ENCODE measurements at places on chromosomes 1 and 21. TPM values are rescaled to one million over a fixed set of nuclear protein-coding genes. Genes with fewer than 3 reads are reported as not detected.

EDARADD gene
- 1.6 TPM for total RNA-seq

EPHA10 gene
- total RNA-seq, result not detected

RNASEL gene
- total RNA-seq, result 4.3 TPM

GRCh38 chr21:31042080-31042464 lies 3.8 kb upstream of the KRTAP19-8 start:
- no peak for DNase-seq
- no peaks in the 10 kb centered on the region for H3K4me1 ChIP-seq
- peaks cover 9% of the 10 kb centered on the region for H3K27me3 ChIP-seq

- no peaks in the 10 kb centered on the region for H3K27me3 ChIP-seq
- no peak overlapping the region for H3K27ac ChIP-seq
- no peak overlapping the region for H3K4me3 ChIP-seq
- H3K36me3 ChIP-seq, result no peaks in the 10 kb centered on the region
- no peaks in the 10 kb centered on the region for H3K4me1 ChIP-seq
These were observed 63.5 kb upstream of the DMRTB1 start for GRCh38 chr1:53395671-53396215.

DNA sequence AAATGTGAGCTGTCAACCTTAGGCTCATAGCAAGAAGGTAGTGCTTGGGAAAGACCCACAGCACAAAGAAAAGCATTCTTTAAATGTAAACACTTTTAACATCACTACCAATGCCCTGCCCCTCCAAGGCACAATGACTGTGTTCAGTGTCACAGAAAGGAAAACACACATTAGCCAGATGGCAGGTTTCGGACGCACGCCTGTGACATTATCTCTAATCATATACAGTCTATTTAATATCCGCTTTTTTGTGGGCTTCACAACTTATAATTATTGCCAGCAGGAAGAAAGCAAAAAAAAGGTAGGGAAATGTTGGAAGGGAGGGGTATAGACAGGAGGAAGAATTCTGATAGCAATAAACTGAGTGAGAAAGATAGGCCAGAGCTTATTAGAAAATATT lies 112.4 kb upstream of the BEND5 start:
- no peaks in the 10 kb centered on the region for H3K27me3 ChIP-seq
- DNase-seq, result no peak
- H3K4me3 ChIP-seq, result no peak overlapping the region
- no peaks in the 10 kb centered on the region for H3K36me3 ChIP-seq
- H3K27ac ChIP-seq, result no peak overlapping the region
- no peaks in the 10 kb centered on the region for H3K4me1 ChIP-seq
